ENCODE measurements at places on chromosomes 4 and X.

GRCh38 chr4:17447056-17447455 is 64.8 kb downstream of the QDPR start:
- no peak for DNase-seq

DNA sequence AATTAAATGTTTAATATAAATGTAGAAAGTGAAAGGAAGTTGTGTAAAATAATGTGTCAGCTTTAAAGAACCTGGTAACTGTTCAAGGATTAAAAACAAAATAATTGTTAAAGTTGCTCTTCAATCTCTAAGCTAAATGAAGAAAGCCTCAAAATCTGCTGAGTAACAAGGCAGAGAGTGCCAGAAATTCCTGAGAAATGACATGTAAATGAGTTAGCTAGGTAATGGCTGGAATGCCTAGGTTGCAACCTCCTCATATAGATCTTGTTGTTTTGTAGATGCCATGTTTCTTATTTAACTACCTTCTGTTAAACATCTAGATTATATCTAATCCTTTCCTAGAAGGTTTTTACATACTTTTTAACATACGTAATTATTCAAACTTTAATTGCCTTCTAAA is 763.6 kb upstream of the AGA start:
- no peak for DNase-seq

DNA sequence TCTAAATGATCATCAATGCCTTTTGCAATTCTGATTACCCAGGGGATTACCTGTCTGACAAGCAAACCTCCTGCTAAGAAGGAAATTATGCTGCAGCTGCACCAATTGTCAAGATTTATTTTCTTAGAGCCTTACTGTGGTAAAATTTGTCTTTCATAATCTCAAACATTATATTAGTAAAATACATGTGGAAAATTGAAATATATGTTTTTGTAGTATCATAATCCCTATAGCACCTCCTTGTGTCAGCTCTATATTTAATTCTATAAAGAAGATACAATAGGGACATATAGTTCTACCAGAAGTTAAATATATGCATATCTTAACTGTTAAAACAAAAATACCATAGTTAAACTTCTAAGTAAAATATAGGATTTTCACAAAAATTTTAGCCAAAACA is 655.6 kb upstream of the PCDH10 start:
- DNase-seq, result no peak

DNA sequence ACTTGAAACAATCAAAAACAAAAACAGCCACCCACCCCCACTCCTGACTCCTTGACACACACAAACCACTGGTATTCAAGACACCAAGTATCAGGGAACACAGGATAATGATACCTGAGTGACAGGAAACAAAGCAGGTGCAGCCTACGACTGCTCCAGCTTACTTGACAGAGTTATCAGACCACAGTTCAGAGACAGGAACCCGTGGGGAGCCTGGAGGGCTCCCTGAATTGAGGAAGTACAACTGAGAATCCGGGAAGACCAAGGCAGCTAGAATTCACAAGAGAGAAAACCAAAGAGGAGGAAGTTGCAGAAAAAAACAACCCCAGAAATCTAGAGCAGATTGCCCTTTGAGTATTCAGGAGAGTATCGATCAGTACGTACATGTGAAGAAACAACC is 20.5 kb downstream of the COMMD8 start:
- DNase-seq, result no peak

GRCh38 chrX:9279234-9279544 is 185.7 kb upstream of the TBL1X start:
- no peak for DNase-seq

- no peak for DNase-seq
Observed at GRCh38 chr4:126593626-126594025, 1039.1 kb upstream of the INTU start.

GRCh38 chr4:71232056-71232430 is 106.8 kb upstream of the SLC4A4 start:
- no peak for DNase-seq

DNA sequence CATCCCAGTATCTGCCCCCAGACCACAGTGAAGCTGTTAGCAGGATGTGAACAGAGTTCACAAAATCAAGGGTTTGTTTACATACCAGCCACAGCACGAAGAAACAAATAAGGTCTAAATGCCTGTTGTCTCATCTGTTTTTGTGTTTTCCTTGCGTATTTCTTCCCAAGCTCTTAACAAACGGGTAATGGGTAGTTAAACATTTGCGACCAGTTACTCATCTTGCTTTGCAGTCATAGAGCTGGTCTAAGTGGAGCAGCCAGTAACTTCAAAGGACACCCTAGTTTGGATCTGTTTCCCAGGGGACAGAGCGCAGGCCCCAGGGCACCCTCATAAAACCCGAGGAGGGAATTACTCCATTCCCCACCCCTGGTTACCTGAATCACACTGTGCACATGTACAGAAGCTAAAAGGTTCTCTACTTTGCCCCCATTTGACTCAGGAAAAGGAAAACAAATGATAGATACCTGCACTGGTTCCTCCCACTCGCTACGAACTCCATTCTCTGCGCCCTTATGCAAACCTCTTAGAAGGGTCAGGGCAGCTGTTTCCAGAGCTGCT is 68.8 kb downstream of the MAML3 start:
- DNase-seq, result no peak

DNA sequence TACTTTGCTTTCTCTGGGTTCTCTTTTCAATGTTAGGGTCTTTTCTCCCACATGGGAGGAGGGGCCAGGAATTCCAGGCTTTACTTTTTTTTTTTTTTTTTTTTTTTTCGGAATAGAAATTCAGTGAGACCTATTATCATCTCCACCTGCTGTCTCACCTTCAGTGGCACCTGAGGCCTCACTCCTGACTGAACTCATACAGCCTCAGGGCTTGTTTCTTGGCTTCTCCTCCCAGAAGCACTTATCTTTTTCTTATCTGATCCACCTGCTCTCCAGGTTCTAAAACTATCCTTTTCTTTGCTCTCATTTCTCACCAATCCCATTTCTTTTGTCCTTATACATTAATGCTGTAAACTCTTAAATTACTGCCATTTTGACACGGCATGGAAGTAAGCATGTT is 117.3 kb upstream of the PPP3CA start:
- no peak for DNase-seq

- DNase-seq, result no peak
Observed at GRCh38 chr4:25879587-25879986, 16.8 kb upstream of the SEL1L3 start.

GRCh38 chrX:51892921-51893745 is at the start of gene MAGED1:
MAGED1 (plus strand) TSS chrX:51893623; CDS start chrX:51894305, 682 bp downstream.
- DNase-seq, result peak; percentile 63

- DNase-seq, result no peak
Observed at GRCh38 chrX:45804276-45804675, 603.6 kb upstream of the DIPK2B start.

- no peak for DNase-seq
Observed at GRCh38 chrX:21958916-21959315, 18.4 kb downstream of the SMS start.

DNA sequence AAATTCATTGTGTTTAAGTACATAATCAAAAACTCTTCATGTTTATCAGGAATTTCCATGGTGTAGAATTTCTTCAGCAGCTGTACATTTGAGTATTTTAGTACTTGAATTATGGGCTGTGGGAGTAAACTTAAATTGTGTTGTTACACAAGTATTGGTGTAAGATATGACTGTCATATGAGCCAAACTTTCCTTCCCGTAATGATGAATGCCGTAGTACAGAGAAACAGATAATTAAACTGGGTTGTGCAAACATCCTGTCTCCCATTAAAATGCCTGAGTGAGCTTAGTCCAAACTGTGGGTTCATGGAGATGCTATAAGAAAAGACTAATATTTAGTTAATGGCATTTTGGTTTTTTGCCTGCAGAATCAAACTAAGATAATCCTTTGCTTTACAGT is 159.2 kb downstream of the SLC4A4 start:
- no peak for DNase-seq

GRCh38 chrX:150478496-150479492 is 89.6 kb upstream of the MTM1 start:
- DNase-seq, result no peak

DNA sequence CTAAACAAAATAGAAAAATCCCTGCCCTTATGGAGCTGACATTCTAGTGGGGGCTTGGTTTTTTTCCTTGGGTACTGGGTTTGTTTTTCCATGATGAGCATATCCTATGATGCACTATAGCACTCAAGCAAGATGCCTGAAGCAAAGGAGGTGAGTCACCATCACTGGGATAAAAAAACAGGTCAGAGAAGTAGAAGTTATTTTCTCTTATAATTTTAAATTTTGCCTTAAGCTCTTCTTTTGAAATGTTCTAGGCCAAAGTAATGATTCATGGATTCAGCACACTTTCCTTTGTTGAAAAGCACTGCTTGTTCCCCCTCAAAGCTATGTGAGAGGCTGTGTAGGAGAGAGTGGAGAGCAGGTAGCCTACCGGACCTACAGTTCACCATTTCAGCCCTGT is 15.2 kb upstream of the CXCL2 start:
- DNase-seq, result no peak

- no peak for DNase-seq
Observed at GRCh38 chr4:158322109-158322508, 111.8 kb downstream of the TMEM144 start.

- no peak for DNase-seq
Observed at GRCh38 chr4:140904904-140905303, 148.7 kb upstream of the TBC1D9 start.

Data from GM13977 (cell line).